ENCODE measurements at places on chromosomes 1 and 21. TPM values are rescaled to one million over a fixed set of nuclear protein-coding genes. Genes with fewer than 3 reads are reported as not detected.

Gene ADARB1
- 2.1 TPM for total RNA-seq

Gene CADM3
- 6.0 TPM for total RNA-seq

Gene PLXNA2
- total RNA-seq = 8.0 TPM

Gene UTS2
- total RNA-seq = not detected

Gene SPRR1A
- total RNA-seq = not detected

Gene OR14A16
- total RNA-seq = not detected

Gene LCE6A
- not detected for total RNA-seq

Gene PGLYRP3
- not detected for total RNA-seq

Gene RGS8
- total RNA-seq = not detected

Gene JAM2
- 3.0 TPM for total RNA-seq

Gene ZNF670
- 2.0 TPM for total RNA-seq

Gene TPTE
- total RNA-seq = not detected

Gene PEX10
- total RNA-seq = 12.8 TPM

Gene SPATA45
- total RNA-seq = not detected

Gene PRR9
- total RNA-seq = not detected

Gene RHOU
- total RNA-seq = 4.2 TPM

Gene POU3F1
- not detected for total RNA-seq

Gene PCNT
- 27.8 TPM for total RNA-seq

Gene TMEM53
- 6.6 TPM for total RNA-seq

Gene VSIG8
- total RNA-seq = not detected

Gene TOMM20
- 107 TPM for total RNA-seq

Gene OTUD3
- 5.8 TPM for total RNA-seq

Gene MXRA8
- 367 TPM for total RNA-seq

Gene HSD11B1
- total RNA-seq = 33.3 TPM
